Activated T-cell treated with anti-CD3 and anti-CD28 coated beads for 4 hours (primary cell): ENCODE measurements at places on chromosomes 5 and 9.

GRCh38 chr9:133581513-133582343 lies 27.5 kb downstream of the FAM163B start:
- DNase-seq: no peak

GRCh38 chr5:76274571-76274970 lies 128.5 kb upstream of the IQGAP2 start:
- DNase-seq: no peak

DNA sequence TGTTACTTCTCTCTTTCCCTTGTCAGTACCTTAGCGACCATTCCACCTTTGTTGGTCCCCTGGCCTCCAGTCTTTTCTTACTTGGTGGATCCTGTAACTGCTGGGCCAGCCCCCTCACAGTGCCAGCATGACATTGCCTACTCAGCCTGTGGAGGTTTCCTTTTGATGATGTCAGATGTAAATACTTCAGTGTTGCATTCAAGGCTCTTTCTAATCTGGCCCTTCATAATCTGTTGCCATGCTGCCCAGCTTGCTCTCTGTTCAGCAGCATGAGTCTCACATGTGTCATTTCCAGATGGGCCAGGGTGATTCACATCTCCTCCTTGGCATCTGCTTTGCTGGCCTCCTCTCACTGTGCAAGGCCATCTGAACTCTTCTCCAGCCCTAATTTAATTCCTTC lies 57.1 kb downstream of the MAST4 start:
- DNase-seq: no peak

DNA sequence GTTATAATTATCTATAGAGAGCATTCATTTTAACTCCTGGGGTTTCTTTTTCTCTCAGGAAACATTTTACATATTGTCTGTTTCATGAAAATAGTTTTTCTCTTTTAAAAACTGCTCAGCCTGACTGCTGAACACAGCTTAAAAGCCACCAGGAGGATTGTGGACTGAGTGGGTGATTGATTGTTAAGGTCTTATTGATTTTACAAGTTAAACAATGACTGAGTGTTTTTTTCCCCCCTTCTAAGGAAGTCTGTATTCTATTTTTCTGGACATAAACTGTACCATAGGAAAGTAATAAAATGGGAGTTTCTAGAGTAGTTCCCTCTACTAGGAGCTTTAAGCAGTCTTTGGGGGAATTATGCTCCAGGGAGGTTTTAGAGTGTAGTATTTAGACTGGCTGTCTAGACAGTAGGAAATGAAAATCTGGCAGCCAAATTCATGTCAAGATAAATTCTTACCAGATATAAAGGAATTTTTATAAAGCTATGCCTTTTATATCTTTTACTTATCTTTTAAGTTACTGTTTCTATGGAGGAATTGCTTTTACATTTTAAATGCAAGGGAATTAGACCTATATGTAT lies 463.9 kb downstream of the PRR16 start:
- no peak for DNase-seq

GRCh38 chr5:150801117-150801927 lies 22.8 kb downstream of the SMIM3 start:
- DNase-seq: no peak
